Adrenal gland (tissue), 19 donors: ENCODE measurements at places on chromosomes 6 and 20. TPM values are rescaled to one million over a fixed set of nuclear protein-coding genes. Genes with fewer than 3 reads are reported as not detected.

DNA sequence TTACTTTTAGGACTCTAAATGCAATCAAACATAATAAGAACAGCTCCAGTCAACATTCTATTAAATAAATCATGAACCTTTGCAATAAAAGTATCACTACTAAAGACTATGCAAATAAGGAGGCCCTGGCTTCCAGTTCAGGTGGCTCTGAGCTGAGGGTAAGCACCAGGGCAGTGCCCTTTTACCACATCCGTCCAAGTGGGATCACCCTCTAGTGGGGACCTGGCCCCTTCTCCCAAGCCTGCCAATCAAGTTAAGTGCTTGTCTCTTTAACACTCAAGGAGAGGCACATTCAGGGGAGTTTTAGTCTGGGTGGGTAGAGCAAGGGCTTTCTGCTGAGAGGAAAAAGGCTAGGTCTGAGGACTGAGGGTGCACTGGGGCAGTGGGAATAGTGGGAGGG is 161.4 kb downstream of the TMEM200A start:
- DNase-seq = no peak

DNA sequence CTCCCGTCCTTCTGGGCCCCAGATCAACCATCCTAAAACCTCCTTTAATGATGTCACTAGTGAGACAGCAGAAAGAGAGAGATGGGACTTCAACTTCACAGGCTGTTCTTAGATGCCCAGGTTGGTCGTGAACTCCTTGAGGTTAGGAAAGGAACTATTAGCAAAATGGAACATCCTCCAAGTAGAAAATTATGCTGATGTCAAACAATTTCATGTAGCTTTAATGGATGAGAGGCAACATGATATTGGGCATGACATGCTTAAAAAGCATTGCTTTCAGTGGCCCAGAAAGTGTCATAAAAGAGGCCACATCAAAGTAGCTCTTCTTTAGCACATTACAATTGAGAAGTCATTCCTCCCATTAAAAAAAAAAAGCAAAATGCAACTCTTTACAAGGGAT is 248.1 kb downstream of the PTPRT start:
- DNase-seq = no peak

The FAM184A gene
- 2.2 TPM for total RNA-seq

DNA sequence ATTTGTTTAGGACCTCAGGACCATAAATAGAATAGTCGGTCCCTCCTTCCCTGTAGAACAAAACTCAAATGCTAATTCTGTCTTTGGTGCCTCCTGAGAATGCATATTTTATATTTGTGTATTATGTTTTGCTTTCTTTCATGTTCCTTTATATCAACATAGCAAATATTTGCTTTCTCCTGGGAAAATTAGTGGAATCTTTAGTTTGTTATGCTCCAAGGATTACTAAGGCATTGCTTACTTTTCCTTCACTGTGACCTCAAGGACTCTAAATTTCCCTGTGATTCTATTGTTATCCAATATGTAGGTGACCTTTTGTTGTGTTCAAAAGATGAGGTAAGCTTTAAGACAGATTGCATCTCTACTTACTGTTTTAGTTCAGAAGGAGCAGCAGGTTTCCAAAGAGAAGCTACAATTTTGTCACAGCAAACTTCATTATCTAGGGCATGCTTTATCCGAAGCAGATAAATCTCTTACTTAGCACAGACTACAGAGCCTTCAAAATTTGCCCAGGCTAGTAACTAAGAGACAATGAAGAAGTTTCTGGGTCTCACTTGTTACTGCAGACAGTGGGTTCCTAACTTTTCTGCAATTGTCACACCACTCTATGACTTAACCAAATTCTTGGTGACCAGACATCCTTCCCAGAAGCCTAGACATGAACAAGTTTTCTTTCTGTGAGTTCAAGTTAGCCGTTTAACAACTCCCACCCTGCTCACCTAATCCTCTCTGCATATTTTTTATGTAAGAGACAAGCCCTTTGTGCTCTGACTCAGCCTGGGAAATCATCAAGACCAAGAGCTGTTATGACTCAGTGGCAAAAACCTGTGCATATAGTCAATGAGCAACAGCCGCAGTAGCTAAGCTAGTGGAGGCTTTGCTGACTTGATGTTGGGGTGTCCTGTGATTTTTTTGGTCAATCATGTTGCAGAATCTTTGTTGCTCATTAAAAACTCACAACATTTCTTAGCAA is 378.8 kb downstream of the QKI start:
- DNase-seq = no peak

GRCh38 chr6:25576919-25577318 is 75.1 kb upstream of the SCGN start:
- no peak for DNase-seq

GRCh38 chr6:160333101-160333500 is 15.1 kb upstream of the SLC22A3 start:
- DNase-seq = no peak

GRCh38 chr6:41568585-41569384 is 22.6 kb downstream of the FOXP4 start:
- no peak for DNase-seq
